ENCODE measurements at places on chromosomes 13 and 19. TPM values are rescaled to one million over a fixed set of nuclear protein-coding genes. Genes with fewer than 3 reads are reported as not detected.
A peak's percentile ranks its signal among the peaks of the same experiment; 100 is the strongest.

The FBN3 gene
- total RNA-seq, result 0.11 TPM

The NMRK2 gene
- total RNA-seq, result 0.40 TPM

The ELANE gene
- total RNA-seq, result not detected

The ZNF571 gene
- 12.8 TPM for total RNA-seq

The ITPKC gene
- 22.4 TPM for total RNA-seq

The BRSK1 gene
- total RNA-seq, result 3.7 TPM

The CKM gene
- 0.55 TPM for total RNA-seq

The TUBA3C gene
- not detected for total RNA-seq

The PCDH8 gene
- not detected for total RNA-seq

The FAM216B gene
- 1.1 TPM for total RNA-seq

The AMH gene
- 2.5 TPM for total RNA-seq

The PSG6 gene
- total RNA-seq, result not detected

The SPACA4 gene
- not detected for total RNA-seq

The THSD8 gene
- total RNA-seq, result 3.8 TPM

The TMEM238 gene
- total RNA-seq, result 2.4 TPM

The SMIM44 gene
- total RNA-seq, result not detected

The ZNF296 gene
- 0.65 TPM for total RNA-seq

The COL4A2 gene
- total RNA-seq, result 59.5 TPM

DNA sequence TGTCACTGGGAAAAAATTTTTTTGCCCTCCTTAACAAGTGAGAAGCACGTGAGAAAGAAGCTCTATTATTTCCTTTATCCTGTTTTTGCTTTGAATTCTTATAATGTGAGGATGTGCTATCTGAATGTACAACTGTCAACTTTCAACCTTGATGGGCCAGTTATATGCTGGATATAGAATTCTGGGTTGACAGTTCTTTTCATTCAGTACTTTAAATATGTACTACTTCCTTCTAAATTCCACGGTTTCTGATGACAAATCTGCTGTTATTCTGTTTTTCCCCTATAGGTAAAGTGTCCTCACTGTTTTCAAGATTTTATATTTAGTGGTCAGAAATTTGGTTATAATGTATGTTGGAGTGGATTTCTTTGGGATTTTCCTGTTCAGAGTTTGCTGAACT lies 29.9 kb downstream of the ZDHHC20 start:
- no peak for DNase-seq

GRCh38 chr13:56247692-56248091 lies 893.0 kb upstream of the PRR20A start:
- DNase-seq, result no peak

- DNase-seq, result no peak
Observed at GRCh38 chr13:44401577-44401976, 28.0 kb downstream of the SERP2 start.

- no peak for DNase-seq
Observed at GRCh38 chr13:90307136-90307535, 1040.4 kb upstream of the MIR17HG start.

GRCh38 chr13:43846496-43847158 lies 32.9 kb downstream of the CCDC122 start:
- no peak for DNase-seq

- no peak for DNase-seq
Observed at GRCh38 chr19:50437862-50438449, 5.3 kb downstream of the MYBPC2 start.

DNA sequence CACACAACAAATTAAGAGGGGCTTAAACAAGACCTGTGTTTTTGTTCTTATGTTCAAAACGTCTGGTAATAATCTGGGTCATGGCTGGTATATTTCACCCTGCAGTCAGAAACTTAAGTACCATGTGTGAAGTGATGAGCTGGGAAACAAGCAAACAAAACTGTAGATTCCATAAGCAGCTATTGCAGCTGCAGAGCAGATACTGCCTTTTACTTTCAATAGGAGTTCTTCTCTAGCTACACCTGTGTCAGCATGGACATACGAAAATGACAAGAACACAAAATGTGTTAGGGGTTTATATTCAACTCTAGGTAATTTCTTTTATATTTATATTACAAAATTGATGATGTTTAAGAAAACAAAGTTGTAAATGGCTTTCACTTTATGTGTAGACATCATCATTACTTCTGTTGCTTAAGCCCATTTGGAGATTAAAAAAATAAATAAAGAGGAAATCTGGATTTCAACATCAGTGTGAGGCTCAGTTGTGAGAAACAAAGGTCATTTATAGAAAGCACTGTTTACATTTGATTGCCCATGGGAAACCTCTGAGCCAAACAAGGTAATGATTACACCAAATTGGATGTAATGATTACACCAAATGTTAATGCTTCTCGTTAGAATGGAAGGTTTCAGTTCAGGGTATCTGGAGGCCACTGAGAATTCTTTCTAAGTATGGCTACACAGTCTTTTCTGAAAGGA lies 451.0 kb upstream of the SLC10A2 start:
- DNase-seq, result no peak

DNA sequence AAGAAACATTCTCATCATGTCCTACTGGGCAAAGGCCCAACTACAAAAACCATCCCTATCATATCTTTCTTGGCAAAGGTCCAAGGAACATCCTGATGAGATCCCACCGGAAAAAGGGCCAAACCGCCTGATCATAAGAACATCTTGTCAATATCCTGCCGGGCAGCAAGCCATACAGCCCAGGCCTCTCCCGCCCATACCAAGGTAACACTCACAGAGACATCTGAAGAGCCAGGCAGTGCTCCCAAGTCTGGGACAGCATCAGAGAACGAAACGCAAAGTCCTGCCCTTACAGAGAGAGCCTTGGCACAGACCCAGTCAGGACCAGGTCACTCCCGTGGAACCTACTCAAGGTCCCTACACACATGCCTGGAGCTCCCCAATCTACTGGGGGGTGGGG lies 18.5 kb upstream of the ZNF331 start:
- peak; percentile 89 for DNase-seq

GRCh38 chr13:39603424-39603947 lies 493 bp upstream of the LHFPL6 start:
- peak; percentile 40 for DNase-seq

GRCh38 chr13:100179276-100179675 lies 90.4 kb downstream of the PCCA start:
- DNase-seq, result no peak

GRCh38 chr13:99176309-99177276 lies 24.1 kb upstream of the UBAC2 start:
- DNase-seq, result peak; percentile 73

GRCh38 chr13:93290503-93290902 lies 63.9 kb downstream of the GPC6 start:
- DNase-seq, result no peak

DNA sequence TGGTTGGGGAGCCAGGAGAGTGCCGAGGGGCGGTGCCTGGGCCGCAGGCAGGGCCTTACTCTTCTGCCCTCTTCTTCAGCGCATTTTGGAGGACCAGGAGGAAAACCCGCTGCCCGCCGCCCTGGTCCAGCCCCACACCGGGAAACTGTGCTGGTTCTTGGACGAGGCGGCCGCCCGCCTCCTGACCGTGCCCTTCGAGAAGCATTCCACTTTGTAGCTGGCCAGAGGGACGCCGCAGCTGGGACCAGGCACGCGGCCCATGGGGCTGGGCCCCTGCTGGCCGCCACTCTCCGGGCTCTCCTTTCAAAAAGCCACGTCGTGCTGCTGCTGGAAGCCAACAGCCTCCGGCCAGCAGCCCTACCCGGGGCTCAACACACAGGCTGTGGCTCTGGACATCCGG lies 9.4 kb downstream of the PGLS start:
- no peak for DNase-seq

DNA sequence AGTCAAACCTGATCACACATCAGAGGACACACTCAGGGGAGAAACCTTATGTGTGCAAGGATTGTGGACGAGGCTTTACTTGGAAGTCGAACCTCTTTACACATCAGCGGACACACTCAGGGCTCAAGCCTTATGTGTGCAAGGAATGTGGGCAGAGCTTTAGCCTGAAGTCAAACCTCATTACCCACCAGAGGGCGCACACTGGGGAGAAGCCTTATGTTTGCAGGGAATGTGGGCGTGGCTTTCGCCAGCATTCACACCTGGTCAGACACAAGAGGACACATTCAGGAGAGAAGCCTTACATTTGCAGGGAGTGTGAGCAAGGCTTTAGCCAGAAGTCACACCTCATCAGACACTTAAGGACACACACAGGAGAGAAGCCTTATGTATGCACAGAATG lies 8.2 kb upstream of the ZNF527 start:
- no peak for DNase-seq

GRCh38 chr13:47908197-47908902 lies 92.7 kb downstream of the SUCLA2 start:
- no peak for DNase-seq

- DNase-seq, result no peak
Observed at GRCh38 chr13:32828711-32829110, 187.5 kb upstream of the KL start.

GRCh38 chr13:83732755-83733154 lies 149.5 kb downstream of the SLITRK1 start:
- no peak for DNase-seq

- no peak for DNase-seq
Observed at GRCh38 chr13:29858667-29859066, 8.2 kb upstream of the UBL3 start.

GRCh38 chr19:6204212-6204611 lies 68.7 kb downstream of the ACSBG2 start:
- no peak for DNase-seq

- DNase-seq, result no peak
Observed at GRCh38 chr13:34208336-34208735, 390.4 kb downstream of the RFC3 start.

DNA sequence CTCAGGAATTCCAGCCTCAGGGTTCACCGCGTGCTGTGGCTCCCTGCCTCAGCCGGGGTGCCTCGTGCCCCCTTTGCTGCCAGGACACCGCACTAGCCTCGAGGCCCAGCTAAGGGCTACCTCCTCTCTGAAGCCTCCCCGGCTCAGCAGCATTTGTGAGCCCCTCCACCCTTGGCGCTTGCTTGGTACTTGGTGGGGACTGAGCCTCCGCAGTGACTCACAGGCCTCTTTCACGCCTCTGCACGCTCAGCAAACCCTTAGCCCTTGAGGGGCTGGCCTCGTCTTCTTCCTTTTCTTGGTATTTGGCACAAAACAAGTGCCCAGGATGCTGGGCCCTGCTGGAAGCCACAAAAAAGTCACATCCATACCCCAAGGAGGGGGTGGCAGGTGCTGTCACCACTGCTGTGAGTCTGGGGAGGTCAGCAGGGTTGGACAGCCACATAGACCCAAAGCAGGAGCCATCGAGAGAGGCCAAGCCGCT lies 85.4 kb upstream of the TM9SF2 start:
- peak; percentile 28 for DNase-seq

DNA sequence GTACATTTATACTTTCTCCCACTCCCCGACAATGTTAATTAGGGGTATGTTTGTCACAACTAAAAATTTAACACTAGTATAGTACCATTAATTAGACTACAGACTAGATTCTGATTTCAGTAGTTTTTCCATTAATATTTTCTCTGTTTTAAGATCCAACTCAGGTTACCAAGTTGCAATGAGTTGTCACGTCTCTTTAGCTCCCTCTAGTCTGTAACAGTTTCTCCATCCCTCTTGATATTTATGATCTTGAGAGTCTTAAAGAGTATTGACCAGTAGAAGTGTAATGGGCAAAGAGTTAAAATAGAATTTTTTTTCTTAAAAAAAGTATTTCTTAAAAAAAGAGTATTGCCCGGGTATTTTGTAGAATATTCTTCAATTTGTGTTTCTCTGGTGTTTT lies 598.1 kb downstream of the TBC1D4 start:
- no peak for DNase-seq

DNA sequence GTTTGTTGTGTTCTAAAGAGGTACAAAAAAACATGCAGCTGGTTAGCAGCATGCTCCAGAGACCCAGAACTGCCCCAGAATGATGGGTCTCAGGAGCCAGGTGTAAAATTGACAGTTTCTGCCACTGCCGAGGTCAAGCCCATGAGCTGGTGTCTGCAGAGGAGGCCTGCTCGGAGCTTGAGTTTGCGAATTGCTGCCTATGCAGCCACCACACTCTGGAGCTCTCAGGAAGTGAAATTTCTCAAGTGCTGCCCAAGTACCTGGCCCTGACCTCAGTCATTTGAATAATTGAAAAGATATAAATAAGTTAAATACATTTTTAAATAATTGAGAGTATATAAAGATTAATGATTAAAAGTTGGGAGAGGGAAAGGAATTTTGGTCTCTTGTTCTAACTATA lies 66.4 kb downstream of the ZAR1L start:
- no peak for DNase-seq

- no peak for DNase-seq
Observed at GRCh38 chr13:47399599-47399998, 502.7 kb upstream of the HTR2A start.

- DNase-seq, result no peak
Observed at GRCh38 chr13:40502236-40502635, 164.2 kb downstream of the FOXO1 start.

DNA sequence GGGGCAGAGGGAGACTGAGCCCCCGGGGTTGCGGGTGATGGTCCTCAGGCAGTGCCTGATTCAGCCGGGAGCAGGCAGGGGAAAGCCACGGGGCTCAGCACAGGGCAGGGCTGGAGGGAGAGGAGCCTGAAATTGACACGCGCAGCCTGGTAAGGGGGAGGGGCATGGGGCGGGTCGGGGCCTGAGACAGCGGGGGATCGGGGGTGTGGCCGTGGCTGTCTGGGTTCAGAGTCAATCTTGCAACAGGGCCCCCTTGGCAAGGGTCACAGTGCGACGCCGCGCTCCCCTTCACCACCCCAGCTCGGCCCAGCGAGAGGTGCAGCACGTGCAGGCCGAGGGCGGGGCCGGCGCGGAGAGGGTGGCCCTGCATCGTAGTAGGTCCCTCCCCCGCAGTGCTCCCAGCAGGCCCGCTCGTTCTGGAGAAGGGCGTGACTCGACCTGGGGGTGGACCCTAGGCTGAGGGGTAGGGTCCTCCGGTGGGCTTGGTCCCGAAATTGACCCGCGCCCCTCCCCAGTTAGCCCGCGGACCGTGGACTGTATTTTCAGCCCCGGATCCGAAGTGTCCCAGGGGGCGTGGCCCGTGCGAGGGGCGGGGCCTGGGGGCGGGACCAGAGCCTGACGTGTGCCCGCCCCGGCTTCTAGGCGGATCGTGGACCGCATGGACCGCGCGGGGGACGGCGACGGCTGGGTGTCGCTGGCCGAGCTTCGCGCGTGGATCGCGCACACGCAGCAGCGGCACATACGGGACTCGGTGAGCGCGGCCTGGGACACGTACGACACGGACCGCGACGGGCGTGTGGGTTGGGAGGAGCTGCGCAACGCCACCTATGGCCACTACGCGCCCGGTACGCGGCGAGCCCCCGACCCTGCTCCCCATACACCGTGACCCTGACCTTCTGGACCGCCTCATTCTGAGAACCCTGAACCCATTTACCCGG lies 6.0 kb downstream of the RCN3 start:
- peak; percentile 72 for DNase-seq

GRCh38 chr13:51246025-51246417 lies 23.8 kb downstream of the FAM124A start:
- no peak for DNase-seq

GRCh38 chr19:5309438-5310204 lies 31.0 kb downstream of the PTPRS start:
- DNase-seq, result peak; percentile 36

- DNase-seq, result no peak
Observed at GRCh38 chr13:24097064-24097463, 63.5 kb upstream of the SPATA13 start.

Measured in ovary (tissue), 10 donors.